NCI-H1930 (cell line): ENCODE measurements at places on chromosomes 2 and 18.

GRCh38 chr2:168633895-168634294 is 168.5 kb upstream of the NOSTRIN start:
- no peak for DNase-seq

DNA sequence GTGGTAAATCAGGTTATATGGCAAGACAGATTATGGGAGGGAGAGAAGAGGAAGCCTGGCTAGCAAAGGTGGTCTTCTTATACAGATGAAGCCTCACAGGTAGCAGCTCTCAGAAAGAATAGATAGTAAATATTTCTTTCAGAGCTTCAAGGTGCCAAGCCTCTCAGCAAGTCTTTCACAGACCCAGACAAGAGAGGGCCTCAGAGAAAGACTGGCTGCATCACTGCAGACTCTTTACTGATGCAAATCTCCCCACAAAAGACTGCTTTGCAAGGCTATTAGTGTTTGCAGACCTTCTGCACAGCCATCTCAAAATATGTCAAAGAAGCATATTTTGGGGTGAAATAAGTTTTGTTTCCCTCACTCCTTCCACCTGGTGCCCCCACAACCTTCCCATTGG is 372.4 kb upstream of the RND3 start:
- DNase-seq: no peak

- no peak for DNase-seq
Observed at GRCh38 chr2:97761192-97761591, 47.8 kb downstream of the ZAP70 start.

DNA sequence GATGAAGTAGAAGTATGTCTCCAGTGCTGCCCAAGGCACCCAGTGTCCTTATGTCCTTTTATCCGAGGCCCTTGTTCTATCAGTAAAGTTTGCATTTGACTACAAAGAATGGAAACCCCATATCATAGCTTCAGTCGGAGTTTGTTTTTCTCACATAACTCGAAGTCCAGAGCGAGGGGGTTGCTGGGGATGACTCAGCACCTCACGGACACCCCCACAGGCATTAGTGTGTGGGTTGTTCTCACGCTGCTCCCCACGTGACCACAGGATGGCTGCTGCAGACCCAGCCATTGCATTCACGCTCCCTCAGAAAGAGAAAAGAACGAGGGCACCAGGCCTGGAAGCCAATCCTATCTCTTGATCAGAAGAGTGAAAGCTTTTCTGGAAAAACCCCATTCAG is 27.8 kb downstream of the SALL3 start:
- no peak for DNase-seq

- DNase-seq: no peak
Observed at GRCh38 chr2:139031722-139032121, 251.5 kb upstream of the NXPH2 start.
